Naive thymus-derived CD8-positive, alpha-beta T cell (primary cell): ENCODE measurements at places on chromosomes 3 and 15.
A peak's percentile ranks its signal among the peaks of the same experiment; 100 is the strongest.

GRCh38 chr15:33639978-33640377 is 328.3 kb upstream of the CHRM5 start:
- no peak for DNase-seq

GRCh38 chr3:188706599-188706998 is 465.2 kb upstream of the TPRG1 start:
- no peak for DNase-seq

DNA sequence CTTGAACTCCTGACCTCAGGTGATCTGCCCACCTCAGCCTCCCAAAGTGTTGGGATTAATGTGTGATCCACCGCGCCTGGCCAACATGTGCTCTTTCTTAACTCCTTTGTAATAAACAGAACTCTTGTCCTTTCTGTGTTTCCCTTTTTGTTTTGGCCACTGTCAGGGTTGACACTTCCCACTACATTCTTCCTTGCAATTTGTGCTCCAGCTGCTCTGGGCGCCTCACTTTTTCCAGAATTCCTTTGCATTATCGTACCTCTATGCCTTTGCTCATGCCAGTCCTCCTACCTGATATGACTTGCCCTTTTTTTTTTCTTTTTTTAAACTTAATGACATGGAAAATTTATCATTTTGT is 38.8 kb upstream of the SMAD3 start:
- no peak for DNase-seq

- no peak for DNase-seq
These were observed 709 bp downstream of the SCAMP5 start for GRCh38 chr15:74995779-74996765.

DNA sequence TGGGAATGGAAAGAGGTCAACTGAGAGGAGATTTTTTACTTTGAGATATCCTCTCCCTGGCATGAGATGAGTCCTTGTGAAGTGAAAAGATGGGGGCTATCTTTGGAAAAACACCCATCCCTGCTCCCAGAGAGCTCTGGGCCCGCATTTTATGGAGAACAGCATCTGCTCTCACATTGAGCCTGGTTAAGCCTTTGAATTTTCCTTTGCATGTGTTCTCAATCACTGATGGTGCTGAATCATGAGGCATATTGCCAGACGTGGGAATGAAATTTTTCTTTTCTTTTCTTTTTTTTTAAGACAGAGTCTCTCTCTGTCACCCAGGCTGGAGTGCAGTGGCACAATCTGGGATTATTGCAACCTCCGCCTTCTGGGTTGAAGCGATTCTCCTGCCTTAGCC is 24.4 kb downstream of the TMEM45A start:
- no peak for DNase-seq

GRCh38 chr15:59290295-59291212 is 82.1 kb downstream of the MYO1E start:
- no peak for DNase-seq

DNA sequence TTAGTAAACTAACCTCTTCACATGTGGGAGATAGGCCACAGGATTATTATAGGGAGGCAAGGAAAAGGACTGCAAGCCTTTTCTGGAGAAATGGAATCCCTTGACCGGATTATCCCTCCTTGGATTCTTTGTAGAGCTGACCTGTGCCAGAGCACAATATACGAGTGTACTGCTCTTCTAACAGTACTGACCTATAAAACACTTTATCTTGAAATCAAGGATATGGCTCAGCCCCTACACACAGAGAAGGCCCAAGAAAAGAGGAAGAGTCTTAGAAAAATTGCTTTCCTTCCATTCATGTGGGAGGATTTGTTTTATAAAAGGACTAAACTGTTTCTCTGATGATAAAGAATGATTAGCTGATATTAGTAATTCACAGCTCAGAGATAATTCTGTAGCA is 42.2 kb downstream of the DMXL2 start:
- no peak for DNase-seq

DNA sequence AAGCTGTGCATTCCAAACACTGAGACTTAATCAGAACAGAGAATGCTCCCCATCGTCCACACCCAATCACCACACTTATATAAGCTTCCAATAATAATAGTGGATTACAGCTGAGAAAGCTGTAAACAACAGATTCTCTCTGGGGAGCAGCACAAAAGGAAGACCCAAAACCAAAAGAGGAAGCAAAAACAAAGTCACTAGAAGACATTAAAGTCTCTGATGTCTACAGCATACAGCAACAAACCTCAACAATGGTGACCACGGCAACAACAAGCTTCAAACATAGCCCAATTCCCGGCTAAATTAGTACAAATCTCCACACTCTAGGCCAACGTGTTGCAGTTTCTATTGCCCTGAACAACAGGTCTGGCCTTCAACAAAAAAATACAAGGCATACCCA is 37.7 kb downstream of the ZDHHC23 start:
- no peak for DNase-seq

- no peak for DNase-seq
These were observed 30.3 kb downstream of the IP6K1 start for GRCh38 chr3:49756036-49756435.

DNA sequence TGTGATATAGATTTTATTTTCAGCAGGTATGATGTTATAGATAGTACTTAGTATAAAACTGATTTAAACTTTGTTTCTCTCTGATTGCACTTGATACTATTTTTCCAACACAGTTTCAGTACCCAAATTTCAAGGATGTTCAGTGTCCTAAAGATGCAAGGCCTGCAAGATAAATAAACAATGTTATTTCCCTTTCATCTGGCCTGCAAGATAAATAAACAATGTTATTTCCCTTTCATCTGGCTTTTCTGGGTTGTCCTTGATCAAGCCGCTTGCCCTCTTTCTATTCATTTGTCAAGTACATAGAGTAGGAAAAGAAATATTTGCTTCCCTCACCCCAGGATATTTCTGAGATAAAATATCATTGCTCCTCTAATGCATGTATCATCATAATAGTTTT is 571.0 kb downstream of the FGF12 start:
- no peak for DNase-seq

DNA sequence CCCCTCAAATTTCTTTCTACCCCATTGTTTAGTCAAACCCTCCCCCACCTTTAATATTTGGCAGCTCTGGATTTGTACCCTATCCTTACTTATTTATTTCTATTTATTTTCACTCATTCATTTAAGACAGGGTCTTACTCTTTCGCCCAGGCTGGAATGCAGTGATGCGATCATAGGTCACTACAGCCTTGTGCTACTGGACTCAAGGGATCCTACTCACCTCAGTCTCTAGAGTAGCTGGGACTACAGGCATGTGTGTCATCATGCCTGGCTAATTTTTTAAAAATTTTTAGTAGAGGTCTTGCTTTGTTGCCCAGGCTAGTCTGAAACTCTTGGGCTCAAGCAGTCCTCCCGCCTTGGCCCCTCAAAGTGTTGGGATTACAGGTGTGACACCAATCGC is 35.4 kb downstream of the ARIH1 start:
- no peak for DNase-seq

DNA sequence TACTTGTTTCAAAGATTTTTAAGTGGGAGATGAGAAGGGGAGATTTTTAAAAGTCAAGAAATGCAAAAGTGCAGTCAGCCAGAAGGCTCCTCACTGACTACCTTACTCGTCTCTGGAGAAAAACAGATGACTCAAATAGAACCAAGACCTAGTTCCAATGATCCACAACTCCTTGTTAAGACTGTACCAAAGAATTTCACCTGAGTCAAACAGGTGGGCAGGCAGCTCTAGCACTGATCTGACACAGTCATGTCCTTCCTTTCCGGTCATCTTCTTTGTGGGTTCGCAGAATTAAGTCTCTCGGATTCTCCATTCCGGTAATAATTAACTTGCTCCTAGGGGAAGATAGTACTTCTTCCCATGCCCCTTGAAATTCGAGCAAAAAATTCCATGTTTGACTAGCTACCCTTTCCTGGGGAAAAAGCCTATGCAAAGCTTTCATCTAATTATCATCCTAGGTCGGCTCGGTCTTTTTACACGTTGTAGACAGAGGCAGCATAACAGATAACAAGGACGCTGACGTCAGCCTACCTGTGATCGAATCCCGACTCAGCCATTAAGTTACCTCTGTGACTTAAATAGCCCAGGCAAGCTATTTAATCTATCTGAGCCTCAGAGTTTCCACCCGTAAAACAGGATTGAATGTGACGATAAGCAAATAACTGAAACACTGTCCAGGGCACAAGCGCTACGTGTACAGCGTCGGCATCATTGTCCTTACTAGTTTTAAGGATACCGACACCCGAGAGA is 758 bp downstream of the SELENOK start:
- DNase-seq = peak; percentile 70

GRCh38 chr3:160677459-160677881 is 510 bp downstream of the ARL14 start:
- no peak for DNase-seq

DNA sequence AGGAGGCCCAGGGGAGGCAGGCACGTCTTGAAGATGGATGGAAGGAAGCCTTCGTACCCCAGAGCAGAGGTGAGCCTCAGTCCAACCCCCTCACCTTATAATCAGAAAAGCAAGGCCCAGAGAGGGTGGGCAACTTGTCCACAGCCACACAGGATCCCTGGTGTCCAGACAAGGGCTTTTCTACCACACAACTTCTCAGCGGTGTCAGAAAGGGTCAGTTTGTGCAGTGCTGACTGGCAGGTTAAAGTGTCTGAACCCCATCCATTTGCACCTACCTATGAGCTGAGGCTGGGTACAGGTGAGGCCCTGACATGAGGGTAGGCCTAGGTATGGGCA is 8.6 kb downstream of the IGDCC3 start:
- no peak for DNase-seq

- DNase-seq = no peak
These were observed 484.2 kb upstream of the ATP11B start for GRCh38 chr3:182309120-182309519.
